Stimulated activated CD4-positive, alpha-beta T cell treated with anti-CD3 and anti-CD28 coated beads, Interleukin-15, amount 100 ng/mL, for 1 hour (primary cell): ENCODE measurements at places on chromosomes 7 and 10.

GRCh38 chr10:124053971-124054370, 39.4 kb downstream of the CHST15 start:
- DNase-seq, result no peak

DNA sequence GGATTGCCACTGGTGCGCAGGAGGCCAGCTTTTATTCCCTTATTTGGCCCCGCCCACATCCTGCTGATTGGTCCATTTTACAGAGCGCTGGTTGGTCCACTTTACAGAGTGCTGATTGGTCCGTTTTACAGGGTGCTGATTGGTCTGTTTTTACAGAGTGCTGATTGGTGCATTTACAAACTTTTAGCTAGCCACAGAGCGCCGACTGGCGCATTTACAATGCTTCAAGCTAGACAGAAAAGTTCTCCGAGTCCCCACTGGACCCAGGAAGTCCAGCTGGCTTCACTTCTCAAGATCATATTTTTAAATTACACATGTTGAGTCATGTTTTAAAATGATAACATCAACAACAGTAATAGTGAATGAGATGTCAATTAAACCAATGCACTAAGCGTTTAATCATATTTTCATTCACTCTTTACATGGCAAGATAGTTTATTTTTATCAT, 128.3 kb downstream of the CUBN start:
- no peak for DNase-seq

DNA sequence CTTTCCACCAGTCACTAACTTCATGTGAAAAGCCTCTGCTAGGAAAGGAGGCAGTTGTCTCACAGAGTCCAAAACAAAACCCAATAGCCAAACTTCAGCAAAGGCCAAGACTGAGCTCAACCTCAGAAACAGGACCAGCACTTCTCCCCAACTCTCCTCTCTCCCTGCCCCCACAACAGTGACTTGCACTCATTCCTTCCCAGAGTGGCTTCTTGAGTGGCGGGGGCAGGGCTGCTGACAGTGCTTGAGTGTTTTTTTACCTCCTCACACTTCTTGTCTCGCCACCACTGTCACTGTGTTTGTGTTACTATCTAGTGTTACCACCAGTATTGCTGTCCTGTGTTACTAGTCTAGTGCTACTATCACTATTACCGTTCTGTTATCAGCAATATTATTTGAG, 206.8 kb downstream of the KLF6 start:
- no peak for DNase-seq

GRCh38 chr10:102004376-102004775, 51.6 kb downstream of the ARMH3 start:
- no peak for DNase-seq

DNA sequence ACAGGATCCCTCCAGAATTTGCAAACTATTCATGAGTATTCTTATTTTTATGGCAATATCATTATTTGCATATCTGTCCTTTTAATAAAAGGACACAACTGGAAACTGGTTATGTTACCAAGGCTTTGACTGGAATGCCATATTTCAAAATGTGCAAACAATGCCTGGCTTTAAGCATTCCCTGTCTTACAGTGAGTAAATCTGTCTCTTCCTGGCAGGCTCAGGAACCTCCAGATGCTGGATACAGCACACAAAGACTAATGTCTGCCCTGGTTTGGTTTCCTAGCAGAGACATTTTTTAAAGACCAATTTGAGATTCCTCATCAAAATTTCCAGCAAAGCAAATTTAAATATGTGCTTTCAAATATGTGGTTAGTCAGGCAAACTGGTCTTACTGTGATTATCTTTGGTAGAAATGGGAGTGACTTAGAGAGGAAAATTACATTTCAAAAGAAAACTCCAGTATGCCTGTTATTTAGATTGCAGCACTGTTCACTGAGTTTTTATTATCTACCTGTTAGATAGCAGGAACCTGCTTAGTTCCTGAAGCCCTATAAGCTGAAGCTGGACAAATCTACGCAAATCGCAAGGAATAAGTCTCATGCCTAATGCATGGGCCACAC, 31.3 kb downstream of the RNF216 start:
- DNase-seq, result no peak
